ENCODE measurements at places on chromosomes 16 and 17.

- no peak for DNase-seq
Measured at GRCh38 chr16:79599837-79600637, 500 bp downstream of the MAF start.

DNA sequence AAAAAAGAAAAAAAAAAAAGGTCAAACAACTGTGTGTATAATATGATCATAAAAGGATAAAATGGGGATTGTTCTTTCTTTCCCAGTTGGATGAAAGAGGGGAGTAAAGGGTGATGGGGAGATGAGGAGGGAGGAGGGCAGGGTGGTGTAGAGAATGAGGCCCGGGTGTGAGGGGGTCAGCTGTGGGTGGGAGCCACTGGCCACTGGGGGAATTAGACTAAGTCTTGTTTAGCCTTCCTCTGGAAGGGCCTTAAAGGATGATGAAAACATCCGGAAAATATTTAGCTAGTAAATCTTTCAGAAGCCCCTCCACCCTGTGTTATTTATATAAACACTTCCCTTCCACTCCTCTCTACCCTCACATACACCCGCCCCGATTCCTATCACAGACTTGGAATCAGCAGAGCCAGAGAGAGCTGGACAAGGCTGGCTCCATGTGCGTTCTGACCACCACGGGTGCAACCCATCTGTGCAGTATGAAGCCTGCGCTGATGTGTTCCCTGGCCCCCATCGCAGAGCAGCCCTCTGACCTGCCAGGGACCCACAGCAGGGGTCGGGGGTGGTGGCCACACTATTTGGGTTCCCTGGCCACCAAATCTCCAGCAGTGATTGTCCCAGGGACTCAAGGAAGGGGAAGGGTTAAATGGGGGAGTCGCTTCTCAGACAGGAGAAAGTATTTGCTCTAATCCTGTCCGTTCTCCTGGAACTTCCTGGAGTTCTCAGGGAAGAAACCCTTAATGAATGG is 72.7 kb downstream of the GAS7 start:
- no peak for DNase-seq

GRCh38 chr17:64938925-64939474 is 19.7 kb upstream of the LRRC37A3 start:
- DNase-seq: no peak

DNA sequence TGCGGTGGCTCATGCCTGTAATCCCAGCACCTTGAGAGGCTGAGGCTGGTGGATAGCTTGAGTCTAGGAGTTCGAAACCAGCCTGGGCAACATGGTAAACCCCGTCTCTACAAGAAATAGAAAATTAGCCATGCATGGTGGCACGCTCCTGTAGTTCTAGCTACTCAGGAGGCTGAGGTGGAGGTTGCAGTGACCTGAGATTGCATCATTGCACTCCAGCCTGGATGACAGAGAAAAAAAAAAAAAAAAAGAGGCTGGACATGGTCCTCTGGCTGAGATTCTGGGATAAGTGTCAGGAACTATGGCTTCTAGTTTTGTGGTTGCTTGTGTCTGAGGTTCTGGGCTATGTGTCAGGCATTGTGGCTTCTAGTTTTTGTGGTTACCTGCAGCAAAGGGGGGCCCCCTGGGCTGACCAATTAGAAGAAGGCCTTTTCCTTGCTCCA is 7.0 kb downstream of the KSR1 start:
- DNase-seq: peak; percentile 48

GRCh38 chr17:45073414-45074070 is 12.4 kb downstream of the NMT1 start:
- no peak for DNase-seq

DNA sequence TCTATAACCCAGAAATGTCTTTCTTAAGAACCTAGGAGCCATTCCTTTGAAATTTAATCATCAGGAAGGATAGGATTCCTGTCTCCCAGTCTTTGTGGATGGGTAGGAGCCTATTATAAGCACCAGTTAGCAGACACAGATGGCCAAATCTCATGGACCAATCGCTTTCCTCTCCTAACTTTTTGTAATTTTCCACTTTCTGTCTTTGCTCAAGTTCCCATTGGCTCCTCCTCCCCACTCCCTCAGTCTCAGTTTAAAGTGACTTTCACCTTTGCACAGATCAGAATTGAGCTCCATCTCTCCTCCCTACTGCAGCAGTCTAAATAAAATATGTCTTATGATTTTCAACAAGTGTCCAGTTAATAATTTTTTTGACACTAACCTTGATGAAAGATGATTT is 192.3 kb downstream of the HS3ST3A1 start:
- no peak for DNase-seq

DNA sequence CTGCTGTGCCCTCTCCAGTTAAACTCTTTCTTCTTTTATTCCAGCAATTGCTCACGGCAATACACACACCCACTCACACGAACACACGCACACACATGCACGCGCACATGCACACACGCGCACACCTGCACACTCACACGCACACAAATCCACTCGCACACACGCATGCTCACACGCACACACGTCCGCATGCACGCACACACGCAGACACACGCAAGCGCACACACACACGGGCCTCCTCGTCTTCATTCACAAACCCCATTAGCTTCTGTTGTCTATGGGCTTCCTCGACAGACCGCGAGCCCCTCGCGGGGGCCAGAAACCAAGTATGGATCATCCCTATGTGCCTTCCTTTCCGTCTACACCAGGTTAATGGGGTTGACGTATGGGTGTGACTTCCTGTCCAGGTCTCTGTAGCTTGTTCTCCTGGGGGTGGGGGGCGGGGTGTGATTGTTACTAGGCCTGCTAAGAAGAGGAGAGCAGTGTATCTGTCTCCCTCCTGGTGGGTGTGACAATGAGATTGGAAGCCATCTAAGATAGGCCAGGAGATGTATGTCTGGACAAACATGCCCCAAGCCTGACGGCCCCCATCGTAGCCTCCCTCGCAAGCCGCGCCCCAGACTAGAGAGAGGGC is 670 bp upstream of the CTF1 start:
- DNase-seq: no peak

DNA sequence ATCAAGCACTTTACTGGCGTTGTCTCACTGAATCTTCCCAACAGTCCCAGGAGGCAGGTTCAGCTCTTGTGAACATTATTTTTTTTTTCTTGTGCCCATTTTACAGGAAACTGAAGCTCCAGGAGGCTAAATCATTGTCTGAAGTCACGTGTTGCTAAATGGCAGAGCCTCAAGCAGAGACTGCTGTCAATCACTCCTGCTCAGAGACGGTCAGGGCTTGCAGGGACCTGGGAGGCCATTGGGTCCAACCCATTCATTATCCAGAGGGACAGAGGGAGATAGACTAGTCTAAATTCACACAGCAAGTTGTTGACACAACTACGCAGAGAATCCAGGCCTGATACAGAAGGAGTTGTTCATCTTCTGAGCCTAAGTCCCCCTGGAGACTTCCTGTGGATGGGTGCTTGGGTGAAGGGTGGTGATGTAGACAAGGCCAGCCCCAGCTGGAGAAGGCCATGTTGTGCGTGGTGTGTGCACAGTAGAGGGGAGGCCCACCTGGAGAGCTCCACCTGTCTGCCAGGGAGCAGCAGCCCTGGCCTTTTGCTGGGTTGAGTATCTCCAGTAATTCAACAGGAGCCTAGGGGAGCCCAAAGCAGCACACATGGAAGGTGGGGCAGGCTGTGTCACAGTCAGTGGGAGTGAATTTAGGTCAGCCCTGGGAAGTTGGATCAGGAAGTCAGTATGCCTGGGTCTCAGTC is 24.3 kb upstream of the C1QL1 start:
- no peak for DNase-seq

DNA sequence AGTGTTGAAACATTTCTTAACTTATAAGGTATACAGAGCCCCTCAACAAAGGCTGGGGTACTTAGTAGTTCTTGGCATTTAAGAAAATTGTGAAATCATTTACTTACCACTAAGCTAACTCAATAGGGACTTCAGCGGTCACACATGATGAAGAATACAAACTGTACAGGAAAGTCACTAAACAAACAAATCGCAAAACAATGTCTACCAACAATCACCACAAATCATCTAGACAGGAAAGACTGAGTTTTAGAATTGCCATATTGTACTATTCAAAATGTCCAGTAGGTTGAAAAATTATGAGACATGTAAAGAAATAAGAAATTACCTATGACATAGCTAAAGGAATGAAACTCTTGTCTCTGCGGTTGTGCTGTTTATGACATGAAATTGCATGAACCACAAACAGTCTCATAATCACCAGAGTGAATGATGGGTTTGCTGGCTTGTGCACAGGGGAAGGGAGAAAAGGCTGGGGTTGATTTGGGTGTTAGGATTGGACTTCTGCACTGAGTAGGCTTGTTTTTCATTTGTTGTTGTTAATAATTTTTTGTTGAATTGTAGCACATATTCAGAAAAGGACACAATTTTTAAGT is 441.1 kb upstream of the MON1B start:
- no peak for DNase-seq

- DNase-seq: no peak
Measured at GRCh38 chr17:75681289-75681688, 14.2 kb downstream of the SAP30BP start.

DNA sequence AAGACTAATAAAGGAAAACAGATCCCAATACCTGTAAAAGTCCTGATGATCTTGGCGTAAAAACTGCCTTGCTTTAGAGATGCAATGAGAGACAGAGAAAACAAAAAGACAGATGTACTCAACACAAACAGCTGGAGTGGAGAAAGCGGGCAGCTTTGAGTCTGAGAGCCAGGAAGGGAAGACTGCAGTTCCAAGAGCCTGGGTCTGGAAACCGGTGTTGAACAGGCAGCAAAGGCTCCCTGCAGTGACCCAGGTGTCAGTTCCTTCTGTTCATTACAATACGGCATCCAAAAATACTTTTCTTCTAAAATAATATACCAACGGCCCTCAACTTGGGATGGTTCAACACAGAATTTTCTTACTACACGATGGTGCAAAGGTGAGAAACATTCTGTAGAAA is 29.6 kb downstream of the VPS53 start:
- DNase-seq: no peak

DNA sequence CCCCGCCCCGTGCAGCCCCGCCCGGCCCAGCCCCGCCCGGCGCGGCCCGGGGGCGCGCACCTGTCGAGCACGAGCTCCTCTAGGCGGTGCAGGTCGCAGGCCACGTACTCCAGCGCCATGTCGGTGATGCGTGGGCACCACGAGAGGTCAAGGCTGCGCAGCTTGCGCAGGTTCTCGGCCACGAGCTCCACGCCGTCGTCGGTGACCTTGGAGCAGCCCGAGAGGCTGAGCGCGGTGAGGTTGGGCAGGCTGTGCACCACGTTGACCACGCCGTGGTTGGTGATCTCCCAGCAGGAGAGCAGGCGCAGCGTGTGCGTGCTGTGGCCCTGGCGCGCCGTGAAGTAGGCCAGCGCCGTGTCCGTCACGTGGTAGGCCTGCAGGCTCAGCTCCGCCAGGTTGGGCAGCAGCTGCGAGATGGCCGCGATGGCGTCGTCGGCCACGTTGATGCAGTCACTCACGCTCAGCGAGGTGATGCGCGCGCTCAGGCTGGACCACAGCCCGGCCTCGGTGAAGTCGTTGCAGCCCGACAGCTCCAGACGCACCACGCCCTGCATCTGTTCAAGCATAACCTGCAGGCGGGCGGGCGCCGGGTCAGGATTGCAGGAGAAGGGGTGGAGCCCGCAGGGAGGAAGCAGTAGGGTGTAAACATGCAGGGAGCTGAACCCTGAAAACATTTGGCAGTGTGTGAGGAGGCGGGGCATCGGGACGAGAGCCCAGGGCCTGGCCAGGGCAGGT is 5.3 kb upstream of the WDR24 start:
- peak; percentile 67 for DNase-seq

- no peak for DNase-seq
Measured at GRCh38 chr17:15456972-15457722, 10.3 kb downstream of the CDRT4 start.

DNA sequence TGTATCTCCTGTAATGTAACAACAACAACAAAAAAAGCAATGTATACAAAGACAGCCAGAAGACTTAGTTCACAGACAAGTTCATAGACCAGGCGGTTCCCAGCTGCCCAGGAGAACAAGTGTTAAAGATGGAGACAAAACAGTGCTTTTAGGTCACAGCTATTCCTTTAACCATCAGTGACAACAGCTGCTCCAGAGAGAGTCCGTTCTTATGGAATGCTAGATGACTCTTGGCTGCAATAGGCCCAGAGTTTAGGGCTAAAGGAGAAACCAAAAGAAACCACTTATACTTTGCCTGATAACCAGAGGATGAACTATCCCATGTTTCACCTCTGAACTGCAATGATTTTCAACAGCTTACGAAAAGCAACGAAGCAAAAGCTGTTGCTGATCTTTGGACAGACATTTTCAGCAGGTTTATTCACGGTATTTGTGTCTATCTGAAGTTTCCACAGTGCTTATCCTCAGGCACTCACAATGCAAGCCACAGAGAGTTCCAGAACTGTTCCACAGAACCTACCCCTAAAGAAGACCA is 6.0 kb downstream of the ZCCHC14 start:
- no peak for DNase-seq

- no peak for DNase-seq
Measured at GRCh38 chr16:55628306-55628968, 27.4 kb upstream of the SLC6A2 start.

DNA sequence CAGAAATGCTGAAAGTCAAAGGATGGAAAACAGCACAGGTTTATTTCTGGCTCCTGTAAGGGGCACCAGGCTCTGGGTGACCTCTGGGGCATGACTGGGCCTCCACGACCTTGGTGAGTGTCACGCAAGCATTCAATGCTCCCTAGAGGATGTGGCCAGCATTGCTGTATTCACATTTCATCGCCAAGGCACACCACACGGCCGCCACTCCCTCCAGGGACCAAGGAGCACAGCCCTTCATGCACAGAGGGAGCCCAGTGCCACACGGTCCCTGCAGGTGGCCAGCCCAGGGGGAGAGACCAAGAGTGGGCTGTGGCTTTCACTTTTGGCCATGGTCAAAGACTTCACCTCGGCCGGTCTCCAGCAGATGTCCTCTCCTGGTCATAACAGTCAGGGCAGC is 137.4 kb upstream of the TNRC6C start:
- DNase-seq: no peak

GRCh38 chr17:50565402-50566350 is 5.2 kb downstream of the CACNA1G start:
- DNase-seq: no peak

- DNase-seq: no peak
Measured at GRCh38 chr17:4734857-4735475, 3.7 kb downstream of the MED11 start.

- no peak for DNase-seq
Measured at GRCh38 chr17:7491583-7491982, 7.4 kb downstream of the POLR2A start.

DNA sequence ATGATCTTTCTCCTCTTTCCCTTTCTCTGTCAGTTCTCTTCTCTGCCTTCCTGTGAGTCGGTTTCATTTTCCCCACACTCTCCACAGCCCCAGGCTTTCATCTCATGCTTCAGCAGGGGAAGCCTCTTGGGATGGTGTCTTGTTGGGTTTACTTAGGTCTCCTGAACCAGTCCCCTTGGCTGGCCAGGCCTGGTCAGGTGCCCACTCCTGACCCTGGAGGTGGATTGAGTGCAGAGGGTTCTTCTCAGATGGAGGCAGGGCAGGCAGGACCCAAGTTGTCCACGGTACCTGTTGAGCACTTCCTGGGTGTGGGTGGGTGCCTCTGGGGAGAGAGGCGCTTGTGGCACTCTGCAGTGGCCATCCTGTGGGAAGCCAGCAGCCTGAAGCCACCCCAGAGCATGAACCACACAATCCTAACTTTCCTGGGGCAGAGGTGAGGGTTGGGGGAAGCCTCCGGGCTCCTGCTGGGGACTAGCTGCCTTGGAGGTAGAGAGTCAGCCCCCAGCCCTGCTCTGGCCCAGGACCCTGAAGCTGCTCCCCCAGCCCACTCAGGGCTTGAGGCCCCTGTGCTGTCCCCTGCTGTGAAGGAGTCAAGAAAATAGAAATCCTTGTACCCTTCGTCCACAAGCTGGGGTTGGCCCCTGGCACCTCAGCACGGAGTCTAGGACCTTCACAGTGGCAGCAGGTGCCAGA is 2.0 kb upstream of the RAP1GAP2 start:
- no peak for DNase-seq

GRCh38 chr17:56480501-56480900 is 113.0 kb upstream of the NOG start:
- DNase-seq: no peak
